ENCODE measurements at places on chromosomes 3 and 15.

- H3K27ac ChIP-seq, result no peak overlapping the region
- no peak for DNase-seq
- no peaks in the 10 kb centered on the region for H3K27me3 ChIP-seq
- no peaks in the 10 kb centered on the region for H3K4me1 ChIP-seq
These were observed 293.8 kb downstream of the LRTM1 start for GRCh38 chr3:54634122-54634469.

DNA sequence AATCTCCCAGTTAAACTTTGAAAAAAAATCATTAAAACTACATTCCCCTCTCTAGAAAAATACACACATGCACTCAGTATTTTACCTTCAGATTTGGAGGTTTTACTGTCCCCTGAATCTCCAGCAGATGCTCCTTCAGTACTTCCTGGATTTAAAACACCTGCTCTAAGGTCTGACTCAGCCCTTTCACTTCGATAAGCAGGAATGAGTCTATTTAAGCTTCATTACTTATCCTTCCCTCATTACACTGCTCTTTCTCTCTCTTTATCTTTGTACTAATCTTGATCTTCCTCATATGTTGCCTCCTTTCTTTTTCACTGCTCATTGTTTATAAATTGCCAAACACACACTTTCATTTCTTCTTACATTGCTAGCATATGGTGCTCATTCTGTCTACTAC lies 443.9 kb downstream of the DIPK2A start:
- no peaks in the 10 kb centered on the region for H3K36me3 ChIP-seq
- DNase-seq, result no peak
- H3K4me1 ChIP-seq, result no peaks in the 10 kb centered on the region
- H3K4me3 ChIP-seq, result no peak overlapping the region

GRCh38 chr3:12940854-12941253 lies 99.5 kb upstream of the RPL32 start:
- no peaks in the 10 kb centered on the region for H3K27me3 ChIP-seq
- no peak for DNase-seq
- peak overlapping the region; percentile 89 for H3K27ac ChIP-seq
- peaks cover 16% of the 10 kb centered on the region for H3K4me1 ChIP-seq

GRCh38 chr3:101896083-101896757 lies 46.9 kb downstream of the NFKBIZ start:
- H3K4me3 ChIP-seq, result no peak overlapping the region
- no peak overlapping the region for H3K27ac ChIP-seq
- no peaks in the 10 kb centered on the region for H3K4me1 ChIP-seq
- no peaks in the 10 kb centered on the region for H3K27me3 ChIP-seq
- H3K36me3 ChIP-seq, result no peaks in the 10 kb centered on the region

GRCh38 chr15:88748081-88748480 lies 55.2 kb upstream of the ACAN start:
- no peaks in the 10 kb centered on the region for H3K27me3 ChIP-seq
- DNase-seq, result no peak
- peak overlapping the region; percentile 85 for H3K27ac ChIP-seq
- no peak overlapping the region for H3K4me3 ChIP-seq
- H3K4me1 ChIP-seq, result peaks cover 48% of the 10 kb centered on the region
- no peaks in the 10 kb centered on the region for H3K36me3 ChIP-seq

- no peak overlapping the region for H3K4me3 ChIP-seq
- no peak overlapping the region for H3K27ac ChIP-seq
- H3K36me3 ChIP-seq, result no peaks in the 10 kb centered on the region
- DNase-seq, result no peak
- no peaks in the 10 kb centered on the region for H3K4me1 ChIP-seq
These were observed 235.9 kb downstream of the ARRDC4 start for GRCh38 chr15:98196371-98196770.

- H3K27ac ChIP-seq, result no peak overlapping the region
- no peaks in the 10 kb centered on the region for H3K36me3 ChIP-seq
- no peak overlapping the region for H3K4me3 ChIP-seq
- DNase-seq, result no peak
These were observed 35.2 kb downstream of the SLC6A20 start for GRCh38 chr3:45760878-45761711.

DNA sequence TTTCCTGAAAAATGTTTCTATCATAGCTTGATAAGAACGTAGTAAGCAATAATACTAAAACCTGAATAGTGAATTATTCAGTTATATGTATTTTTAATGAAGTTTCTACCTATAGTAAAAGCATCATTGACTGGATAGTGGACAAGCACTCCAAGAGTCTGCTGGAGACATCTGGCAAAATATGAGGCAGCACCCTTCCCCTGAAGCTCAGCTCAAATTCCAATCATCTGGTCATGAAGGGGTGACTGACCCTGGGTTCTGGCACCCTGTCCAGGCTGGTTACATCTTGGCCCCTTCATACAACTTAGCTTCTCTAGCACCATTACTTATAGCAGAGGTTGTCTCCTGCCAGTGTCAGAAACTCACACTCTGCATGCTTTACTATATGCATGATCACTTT lies 455.4 kb downstream of the RAP2B start:
- no peaks in the 10 kb centered on the region for H3K4me1 ChIP-seq
- H3K36me3 ChIP-seq, result no peaks in the 10 kb centered on the region
- no peak overlapping the region for H3K27ac ChIP-seq
- DNase-seq, result no peak
- H3K27me3 ChIP-seq, result no peaks in the 10 kb centered on the region

DNA sequence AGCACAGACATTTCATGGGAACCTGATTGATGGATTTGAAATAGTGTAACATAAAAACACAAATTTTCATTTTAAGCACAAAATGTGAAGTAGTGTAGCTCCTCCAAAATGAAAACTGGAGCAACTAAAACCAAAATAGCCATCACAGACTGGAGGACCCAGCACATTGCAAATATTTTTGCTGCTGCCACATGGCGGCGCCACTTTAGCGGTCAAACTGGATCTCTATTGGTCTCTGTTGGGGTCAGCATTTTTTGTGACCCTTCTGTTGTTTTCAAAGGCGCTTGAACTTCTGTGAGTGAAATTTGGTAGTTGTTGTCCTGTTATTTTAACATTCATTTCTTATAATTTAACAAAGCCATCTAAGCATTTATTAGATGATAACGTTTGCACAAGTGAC lies 259.9 kb downstream of the IL20RB start:
- H3K4me3 ChIP-seq, result no peak overlapping the region
- H3K4me1 ChIP-seq, result no peaks in the 10 kb centered on the region
- H3K27me3 ChIP-seq, result no peaks in the 10 kb centered on the region
- no peaks in the 10 kb centered on the region for H3K36me3 ChIP-seq
- no peak overlapping the region for H3K27ac ChIP-seq
- no peak for DNase-seq

DNA sequence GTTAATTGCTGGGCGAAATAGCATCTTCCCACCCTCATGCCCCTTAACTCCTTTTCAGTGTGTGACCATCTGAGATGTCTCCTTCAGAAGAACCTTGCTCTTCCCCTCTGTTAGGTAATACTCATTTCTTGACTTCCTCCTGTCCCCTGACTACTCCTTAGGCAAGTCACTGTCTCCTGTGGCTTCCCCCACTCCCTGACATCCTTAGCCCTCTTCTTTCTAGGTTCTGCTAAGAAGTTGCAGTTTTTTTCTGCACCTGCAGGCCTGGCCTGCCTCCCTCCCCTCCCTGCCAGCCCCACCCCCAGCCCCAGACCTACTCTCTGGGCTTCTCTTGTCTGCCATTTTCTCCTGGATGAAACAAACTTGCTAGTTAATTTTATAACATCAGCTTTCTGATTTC lies 15.2 kb upstream of the EID1 start:
- no peaks in the 10 kb centered on the region for H3K27me3 ChIP-seq
- peak overlapping the region; percentile 26 for H3K27ac ChIP-seq
- DNase-seq, result no peak
- no peaks in the 10 kb centered on the region for H3K36me3 ChIP-seq
- H3K4me3 ChIP-seq, result no peak overlapping the region

- H3K4me1 ChIP-seq, result no peaks in the 10 kb centered on the region
- DNase-seq, result no peak
- no peak overlapping the region for H3K4me3 ChIP-seq
- H3K27me3 ChIP-seq, result no peaks in the 10 kb centered on the region
These were observed 15.4 kb downstream of the CCDC54 start for GRCh38 chr3:107392549-107393165.

DNA sequence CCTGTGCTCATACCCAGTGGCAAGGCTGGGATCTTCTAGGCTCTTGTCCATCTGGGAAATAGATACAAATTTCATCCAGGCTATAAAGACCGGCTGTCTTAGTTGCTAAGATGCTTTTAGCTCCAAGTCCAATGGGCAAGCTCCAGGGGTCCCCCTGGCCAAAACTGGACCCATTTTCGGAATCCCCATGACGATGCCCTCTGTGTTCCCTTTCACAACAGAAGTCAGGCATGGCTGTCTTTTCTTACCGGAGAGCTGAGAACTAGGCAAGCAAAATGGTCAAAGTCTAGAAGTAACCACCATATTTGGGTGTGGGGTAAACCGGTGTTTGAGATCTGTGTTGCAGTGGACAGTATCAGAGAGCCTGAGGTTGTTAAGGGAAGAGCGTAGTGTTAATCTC lies 1.0 kb downstream of the GLYCTK start:
- DNase-seq, result no peak
- no peak overlapping the region for H3K27ac ChIP-seq
- peak overlapping the region; percentile 74 for H3K4me3 ChIP-seq
- peaks cover 22% of the 10 kb centered on the region for H3K36me3 ChIP-seq
- no peaks in the 10 kb centered on the region for H3K27me3 ChIP-seq

- H3K27ac ChIP-seq, result peak overlapping the region; percentile 79
- peaks cover 10% of the 10 kb centered on the region for H3K36me3 ChIP-seq
- no peak overlapping the region for H3K4me3 ChIP-seq
These were observed 4.7 kb downstream of the SYNM start for GRCh38 chr15:99109555-99110021.

GRCh38 chr15:38308797-38309196 lies 56.2 kb downstream of the SPRED1 start:
- H3K27me3 ChIP-seq, result no peaks in the 10 kb centered on the region
- H3K4me1 ChIP-seq, result no peaks in the 10 kb centered on the region
- no peak overlapping the region for H3K4me3 ChIP-seq
- no peak overlapping the region for H3K27ac ChIP-seq
- H3K36me3 ChIP-seq, result peaks cover 4% of the 10 kb centered on the region
- DNase-seq, result no peak

GRCh38 chr15:59281699-59282098 lies 75.1 kb downstream of the LDHAL6B start:
- no peak overlapping the region for H3K4me3 ChIP-seq
- H3K4me1 ChIP-seq, result no peaks in the 10 kb centered on the region
- H3K36me3 ChIP-seq, result no peaks in the 10 kb centered on the region
- H3K27ac ChIP-seq, result no peak overlapping the region
- no peak for DNase-seq

GRCh38 chr3:170531054-170531453 lies 54.8 kb downstream of the SLC7A14 start:
- no peaks in the 10 kb centered on the region for H3K4me1 ChIP-seq
- no peak overlapping the region for H3K27ac ChIP-seq
- DNase-seq, result no peak
- no peaks in the 10 kb centered on the region for H3K36me3 ChIP-seq
- H3K4me3 ChIP-seq, result no peak overlapping the region

DNA sequence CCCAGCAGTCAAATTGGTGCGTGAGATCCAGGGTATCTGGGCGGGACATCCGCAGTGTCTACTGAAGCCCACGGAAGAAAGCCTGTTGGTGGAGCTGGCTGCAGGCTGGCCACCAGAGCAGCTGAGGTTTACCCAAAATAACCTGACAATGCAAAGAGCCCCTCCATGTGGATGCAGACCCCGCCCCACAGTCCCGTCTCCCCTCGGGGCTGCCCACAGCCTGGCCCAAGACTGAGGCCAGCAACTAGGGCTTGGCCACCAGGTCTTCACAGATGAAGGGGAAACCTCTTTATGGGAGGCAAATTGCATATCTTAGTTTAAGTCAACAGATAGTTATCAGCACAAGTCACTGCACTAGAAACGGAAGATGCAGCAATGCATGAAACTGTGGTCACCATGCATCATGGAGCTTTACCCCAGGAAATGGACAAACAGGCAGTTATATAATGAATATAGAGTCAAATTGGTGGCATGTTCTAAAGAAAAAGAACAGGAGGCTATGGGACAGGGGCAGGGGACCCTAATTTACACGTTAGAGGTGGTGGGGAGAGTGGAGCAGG lies 86.3 kb downstream of the ARNT2 start:
- H3K4me1 ChIP-seq, result peaks cover 19% of the 10 kb centered on the region
- no peaks in the 10 kb centered on the region for H3K36me3 ChIP-seq
- no peak overlapping the region for H3K27ac ChIP-seq
- H3K4me3 ChIP-seq, result no peak overlapping the region

DNA sequence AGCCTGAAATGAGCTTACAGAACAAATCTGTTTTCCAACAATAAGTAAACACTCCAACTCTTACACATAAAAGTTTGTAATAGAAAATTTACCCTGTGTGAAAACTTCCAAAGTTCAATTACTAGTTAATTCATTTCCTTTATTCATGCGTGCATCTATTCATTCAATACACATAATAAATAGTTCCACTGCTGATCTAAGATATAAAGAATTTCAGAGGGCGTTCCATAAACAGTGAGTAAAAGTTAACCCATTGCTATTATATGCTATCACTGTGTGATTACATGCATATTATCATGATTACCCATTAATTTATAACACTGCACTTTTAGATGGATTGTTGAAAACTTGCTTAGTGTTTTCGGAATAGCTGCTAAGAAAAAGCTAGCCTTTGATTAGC lies 36.2 kb upstream of the CFAP20DC start:
- H3K4me1 ChIP-seq, result no peaks in the 10 kb centered on the region
- no peak for DNase-seq
- H3K4me3 ChIP-seq, result no peak overlapping the region
- H3K27ac ChIP-seq, result no peak overlapping the region
- H3K27me3 ChIP-seq, result no peaks in the 10 kb centered on the region

DNA sequence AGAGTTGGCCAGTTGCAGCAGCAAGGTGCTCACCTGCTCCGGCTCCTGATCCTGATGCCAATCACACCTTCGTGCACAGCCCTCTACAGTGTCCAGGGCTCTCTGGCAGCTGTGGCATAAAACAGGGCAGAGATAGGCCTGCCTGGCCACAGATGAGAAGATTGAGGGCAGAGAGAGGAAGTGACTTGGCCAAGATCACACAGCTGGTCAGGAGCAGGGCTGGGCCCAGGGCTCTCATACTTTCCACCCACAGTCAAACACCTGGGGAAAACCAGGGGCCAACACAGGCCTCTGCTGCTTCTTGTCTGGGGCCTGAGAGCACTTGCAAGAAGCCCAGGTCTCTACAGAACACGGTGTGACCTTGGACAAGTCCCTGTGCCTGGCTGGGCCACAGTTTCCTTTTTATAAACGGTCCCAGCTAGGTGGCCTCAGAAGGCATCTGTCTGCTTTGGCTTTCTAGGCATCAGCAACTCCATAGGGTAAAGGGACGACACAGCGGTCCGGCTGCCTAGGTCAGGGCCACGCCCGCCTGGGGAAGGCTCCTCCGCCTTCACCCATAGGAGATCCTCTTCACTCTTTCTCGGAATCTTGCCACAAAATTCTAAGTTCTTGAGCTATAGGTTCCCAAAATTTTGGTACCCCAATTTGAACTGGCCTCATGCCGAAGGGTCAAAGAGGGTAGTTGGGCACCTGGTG lies 3.1 kb downstream of the ATP2B2 start:
- H3K27me3 ChIP-seq, result peaks cover 9% of the 10 kb centered on the region
- H3K27ac ChIP-seq, result no peak overlapping the region
- H3K4me3 ChIP-seq, result no peak overlapping the region
- H3K36me3 ChIP-seq, result no peaks in the 10 kb centered on the region

Measured in ascending aorta (tissue), 2 donors.